ENCODE measurements at places on chromosomes 7 and 10.

DNA sequence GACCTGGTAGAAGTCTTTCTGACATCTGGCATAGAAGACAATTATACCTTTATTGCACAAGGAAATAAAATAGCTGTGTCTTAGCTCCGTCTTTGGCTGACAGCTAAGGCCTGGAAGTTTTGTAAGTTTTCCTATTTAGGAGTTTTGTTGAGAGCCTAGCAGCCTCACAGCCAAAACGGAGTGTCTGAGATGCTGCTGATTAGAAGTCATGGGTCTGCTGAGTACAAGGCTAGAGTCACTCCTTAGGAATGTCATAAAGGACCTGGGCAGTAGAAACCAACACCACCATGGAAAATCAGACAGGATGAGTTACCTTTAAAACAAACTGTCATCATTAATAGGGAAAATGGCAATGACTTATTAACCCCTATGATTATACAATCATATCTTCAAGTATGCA lies 442.5 kb downstream of the KCNMA1 start:
- DNase-seq = no peak

- DNase-seq = peak; percentile 67
Measured at GRCh38 chr7:90298145-90299038, 22.7 kb downstream of the FAM237B start.

- DNase-seq = no peak
Measured at GRCh38 chr10:89274928-89275327, 23.4 kb upstream of the LIPA start.

GRCh38 chr7:84705706-84706105 lies 481.1 kb downstream of the SEMA3D start:
- DNase-seq = no peak

Data from NCI-H2081 (cell line).